ENCODE measurements at places on chromosomes 5 and 9. TPM values are rescaled to one million over a fixed set of nuclear protein-coding genes. Genes with fewer than 3 reads are reported as not detected.

GRCh38 chr5:61525512-61526206 lies 193.6 kb downstream of the ZSWIM6 start:
- DNase-seq, result no peak

The LIFR gene
- 29.2 TPM for total RNA-seq

The PCDH12 gene
- 22.2 TPM for total RNA-seq

GRCh38 chr5:112419986-112420864 lies 1.1 kb upstream of the EPB41L4A start:
- DNase-seq, result peak; percentile 86

The HRH2 gene
- not detected for total RNA-seq

DNA sequence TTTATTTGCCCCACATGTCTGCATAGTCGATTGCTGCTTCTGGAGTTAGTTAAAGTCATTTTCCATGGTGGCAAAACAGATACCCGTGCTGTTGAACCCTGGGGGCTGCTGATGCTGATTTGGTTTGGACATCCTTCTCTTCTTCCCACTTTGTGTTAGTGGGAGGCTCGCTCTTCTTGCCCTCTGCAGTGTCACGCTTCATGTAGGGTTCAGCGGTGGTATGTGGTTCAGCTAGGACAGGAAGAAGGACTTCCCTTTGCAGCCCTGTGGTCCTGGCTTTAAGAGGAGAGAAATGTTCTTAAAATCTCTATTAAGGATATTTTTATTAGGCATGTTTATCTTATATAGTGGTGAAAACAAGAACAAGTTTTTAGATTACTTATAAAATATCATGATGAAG lies 36.2 kb downstream of the SLC36A1 start:
- no peak for DNase-seq

- DNase-seq, result no peak
Observed at GRCh38 chr9:81682177-81682576, 7.2 kb downstream of the TLE1 start.

DNA sequence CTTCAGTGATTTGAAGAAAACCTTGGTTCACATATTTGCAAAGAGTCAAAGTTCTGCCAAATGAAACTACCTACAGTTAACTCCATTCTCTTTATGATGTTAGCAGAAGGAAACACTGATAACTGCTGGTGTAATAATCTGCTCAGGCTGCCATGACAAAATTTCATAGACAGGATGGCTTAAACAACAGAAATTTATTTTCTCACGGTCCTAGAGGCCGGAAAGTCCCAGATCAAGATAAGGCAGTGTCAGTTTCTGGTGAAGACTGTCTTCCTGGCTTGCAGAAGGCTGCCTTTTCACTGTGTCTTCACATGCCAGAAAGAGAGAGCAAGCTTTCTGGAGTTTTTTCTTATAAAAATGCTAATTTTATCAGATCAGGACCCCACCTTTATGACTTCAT lies 102.4 kb upstream of the PARP8 start:
- DNase-seq, result no peak

The SNCAIP gene
- 10.7 TPM for total RNA-seq

DNA sequence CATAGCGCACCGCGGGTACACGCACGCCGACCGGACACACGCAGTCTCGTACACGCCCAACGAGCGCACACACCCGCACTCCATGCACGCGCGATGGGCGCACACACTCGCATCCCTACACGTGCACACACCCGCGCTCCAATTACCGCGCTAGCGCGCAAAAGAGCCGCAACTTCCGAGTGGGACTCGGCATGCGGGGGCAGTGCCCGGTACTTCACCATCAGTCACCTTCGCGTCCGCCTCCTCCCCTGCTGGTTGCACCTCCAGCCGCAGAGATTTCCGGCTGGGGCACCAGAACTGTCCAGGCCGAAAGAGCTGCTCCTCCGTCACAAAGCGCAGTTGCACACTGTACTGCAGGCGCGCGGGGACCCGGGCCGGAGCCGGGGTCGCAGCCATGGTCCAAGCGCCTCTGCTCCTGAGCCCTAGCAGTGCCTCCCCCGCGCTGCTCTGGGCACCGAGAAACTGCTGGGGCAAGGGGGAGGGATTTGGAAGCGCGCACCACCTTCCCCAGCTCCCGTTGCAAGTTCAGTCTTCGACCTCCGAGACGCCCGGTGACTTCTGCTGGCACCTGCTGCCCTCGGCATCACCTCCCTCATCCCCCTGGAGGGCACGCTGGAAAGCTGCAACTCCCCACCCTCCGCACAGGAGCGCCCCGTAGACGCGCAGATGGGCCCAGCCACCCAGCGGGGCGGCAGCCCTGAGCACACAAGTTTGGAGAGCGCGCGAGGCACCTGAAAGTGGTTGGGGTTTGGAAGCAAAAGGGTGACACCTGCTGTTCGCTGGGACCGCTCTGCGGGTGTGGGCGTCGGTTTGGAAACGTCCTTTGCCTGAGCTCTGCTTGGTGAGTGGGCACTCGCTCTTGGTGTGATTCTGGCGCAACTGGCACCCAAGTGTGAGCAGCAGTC lies 337.4 kb upstream of the PUM3 start:
- DNase-seq, result peak; percentile 44

GRCh38 chr5:39177631-39177964 lies 41.8 kb downstream of the FYB1 start:
- no peak for DNase-seq

- DNase-seq, result no peak
Observed at GRCh38 chr9:79985264-79985663, 413.5 kb downstream of the TLE4 start.

DNA sequence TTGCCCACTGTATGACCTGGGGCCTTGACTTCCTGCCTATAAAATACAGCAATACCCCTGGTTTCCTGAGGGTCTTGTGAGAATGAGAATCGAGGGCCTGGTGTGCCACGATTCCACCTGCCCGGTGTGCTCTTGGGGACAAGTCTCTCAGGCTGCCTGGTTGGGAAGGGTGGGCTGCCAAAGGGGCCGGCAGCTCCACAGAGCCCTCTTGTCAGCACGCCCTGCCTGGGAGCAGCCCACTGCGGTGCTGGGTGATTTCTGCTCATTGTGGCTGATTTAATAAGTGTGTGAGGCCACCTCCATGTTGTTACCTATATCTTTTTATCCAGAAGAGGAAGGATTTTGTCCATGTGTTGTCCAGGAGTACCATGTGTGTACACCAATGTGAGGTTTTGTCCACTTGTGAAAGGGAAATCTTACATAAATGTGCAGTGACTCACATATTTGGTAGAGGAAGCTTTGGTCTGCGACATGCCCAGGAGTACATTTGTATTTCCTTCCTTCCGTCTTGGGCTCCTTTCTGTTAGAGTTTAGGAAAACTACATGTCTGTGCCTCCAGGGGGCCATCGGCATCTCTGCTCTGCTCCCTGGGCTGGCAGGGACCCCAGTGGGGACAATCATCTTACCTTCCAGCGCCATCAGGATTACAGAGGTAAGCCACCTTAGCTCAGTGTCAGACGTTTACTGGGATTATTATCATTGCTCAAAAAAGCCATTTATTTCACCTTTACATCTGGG lies 108.6 kb downstream of the PHF2 start:
- peak; percentile 42 for DNase-seq

The CCDC192 gene
- total RNA-seq, result not detected

The IL5 gene
- not detected for total RNA-seq

The NTNG2 gene
- total RNA-seq, result 0.40 TPM

DNA sequence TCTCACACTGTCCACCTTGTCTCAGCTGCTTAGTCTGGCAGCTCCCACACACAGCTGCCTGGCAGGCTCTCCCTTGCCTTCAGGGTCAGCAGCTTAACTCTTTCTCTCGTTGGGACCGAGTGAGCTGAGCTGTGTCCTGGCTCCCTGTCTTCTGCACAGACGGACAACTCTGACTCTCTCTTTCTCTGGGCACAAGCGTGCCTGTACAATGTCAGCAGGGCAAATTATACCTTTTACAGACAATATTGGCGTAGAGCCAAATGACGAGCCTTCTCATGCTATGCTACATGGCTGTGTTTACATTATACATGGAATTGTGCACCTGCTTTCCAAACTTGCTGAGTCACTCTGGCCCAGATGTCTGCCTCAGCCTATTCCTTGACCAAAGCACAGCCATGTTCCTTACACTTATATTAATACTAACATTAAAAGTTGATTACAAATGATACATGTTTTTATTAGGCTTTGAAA lies 188.6 kb downstream of the CYLC2 start:
- DNase-seq, result no peak

- no peak for DNase-seq
Observed at GRCh38 chr9:92719028-92719647, 45.5 kb downstream of the BICD2 start.

GRCh38 chr9:14935106-14935751 lies 25.0 kb upstream of the FREM1 start:
- DNase-seq, result no peak

The C5orf58 gene
- total RNA-seq, result not detected

GRCh38 chr5:80863708-80864107 lies 96.5 kb upstream of the RASGRF2 start:
- DNase-seq, result no peak

The DMRT3 gene
- total RNA-seq, result not detected

- no peak for DNase-seq
Observed at GRCh38 chr9:127153501-127153900, 31.1 kb upstream of the ANGPTL2 start.

The ADAMTS6 gene
- 52.2 TPM for total RNA-seq

The C5orf34 gene
- total RNA-seq, result 2.0 TPM

- no peak for DNase-seq
Observed at GRCh38 chr9:28127101-28127500, 553.8 kb upstream of the C9orf72 start.

- DNase-seq, result no peak
Observed at GRCh38 chr5:42621662-42622061, 135.0 kb upstream of the CCDC152 start.

GRCh38 chr5:159547466-159548195 lies 217.3 kb upstream of the IL12B start:
- no peak for DNase-seq

DNA sequence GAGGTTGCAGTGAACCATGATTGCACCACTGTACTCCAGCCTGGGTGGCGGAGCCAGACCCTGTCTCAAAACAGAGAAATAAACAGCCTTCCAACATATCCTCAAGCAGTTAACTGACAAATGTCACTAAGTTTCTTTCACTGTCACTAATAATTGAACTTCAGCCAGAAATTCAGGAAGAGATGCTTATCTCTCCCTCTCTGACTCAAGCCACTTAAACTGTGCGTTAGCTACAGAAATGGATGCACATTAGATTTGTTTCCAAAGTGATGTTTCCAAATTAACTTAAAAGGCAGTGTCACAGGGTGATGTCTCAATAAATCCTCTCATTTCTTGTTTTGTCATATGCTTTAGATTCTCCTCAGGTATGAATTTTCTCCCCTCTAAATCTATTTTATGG lies 164.9 kb downstream of the KDM4C start:
- DNase-seq, result no peak

DNA sequence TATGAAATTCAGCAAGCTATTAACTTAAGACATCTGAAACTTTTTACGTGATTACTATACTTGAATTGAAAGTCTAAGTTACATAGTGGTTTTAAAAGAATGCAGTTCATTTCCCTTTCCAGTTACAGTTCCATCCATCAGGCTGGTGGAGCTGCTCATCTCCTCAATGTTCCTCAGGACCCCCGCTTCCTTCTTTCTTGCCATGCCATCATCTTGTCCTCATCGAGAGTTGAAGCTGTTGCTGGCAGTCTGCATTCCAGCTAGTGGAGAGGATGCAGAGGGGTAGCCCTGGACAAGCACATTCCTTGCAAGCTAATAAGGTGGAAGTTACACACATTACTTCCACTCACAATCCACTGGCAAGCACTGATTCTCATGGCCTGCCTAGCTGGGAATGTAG lies 8.8 kb upstream of the RNF183 start:
- DNase-seq, result no peak

Measured in lung microvascular endothelial cell (primary cell).